ENCODE measurements at places on chromosomes 6 and 20.

DNA sequence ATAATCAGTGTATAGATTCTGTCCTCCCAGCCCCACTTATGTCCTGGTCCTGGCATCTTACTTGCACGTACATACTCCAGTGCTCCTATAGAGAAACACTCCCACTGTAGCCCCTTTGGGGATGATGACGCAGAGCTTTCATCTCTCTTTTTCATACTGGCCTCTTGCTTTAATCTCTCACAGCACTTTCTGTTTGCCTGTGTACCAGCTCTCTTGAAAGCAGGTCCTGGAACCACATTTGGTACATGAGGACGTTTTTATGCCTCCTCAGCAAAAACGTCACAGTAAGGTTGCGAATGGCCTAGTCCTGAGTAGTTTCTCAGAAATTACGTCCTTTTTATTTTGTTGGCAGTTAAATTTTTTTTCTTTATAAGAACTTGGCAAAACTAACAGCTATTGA, 10.8 kb downstream of the L3MBTL3 start:
- no peak for DNase-seq

DNA sequence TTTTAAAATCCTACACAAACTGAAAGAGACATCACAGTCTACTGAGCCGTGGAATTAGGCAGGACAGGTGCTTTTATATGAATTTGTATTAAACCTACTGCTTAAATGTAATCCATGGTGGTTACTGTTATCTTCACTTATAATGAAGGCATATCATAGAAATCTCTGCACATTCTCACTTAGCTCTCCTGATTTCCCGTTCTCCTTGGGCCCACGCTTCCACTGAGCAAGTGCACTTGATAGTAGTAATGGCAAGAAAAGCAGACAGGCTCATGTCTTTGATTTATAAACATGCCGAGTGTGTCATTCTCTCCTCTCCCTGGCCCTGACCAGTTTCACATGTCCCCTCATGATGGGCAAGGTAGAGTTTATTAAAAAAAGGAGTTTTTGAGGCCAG, 186.3 kb downstream of the HIVEP2 start:
- no peak for DNase-seq

GRCh38 chr20:40816039-40816352, 127.0 kb upstream of the MAFB start:
- no peak for DNase-seq

GRCh38 chr6:15160812-15161211, 85.1 kb upstream of the JARID2 start:
- DNase-seq, result no peak

GRCh38 chr20:45113865-45114264, 1.1 kb downstream of the WFDC5 start:
- DNase-seq, result no peak

Measured in activated T-helper 1 cell treated with anti-CD3 and anti-CD28 coated beads, Interleukin-2, amount 50 U/mL, for 16 hours (primary cell).